ENCODE measurements at places on chromosomes 1 and 21. TPM values are rescaled to one million over a fixed set of nuclear protein-coding genes. Genes with fewer than 3 reads are reported as not detected.

GRCh38 chr1:225834417-225835329 is 24.7 kb downstream of the EPHX1 start:
- no peak for DNase-seq

- no peak for DNase-seq
Measured at GRCh38 chr1:20058531-20058930, 11.5 kb upstream of the PLA2G5 start.

Gene CIART
- 10.0 TPM for total RNA-seq

Gene TSPEAR
- not detected for total RNA-seq

Data from cardiac septum (tissue), 1 donor.